EL (cell line): ENCODE measurements at places on chromosomes 16 and 17.

DNA sequence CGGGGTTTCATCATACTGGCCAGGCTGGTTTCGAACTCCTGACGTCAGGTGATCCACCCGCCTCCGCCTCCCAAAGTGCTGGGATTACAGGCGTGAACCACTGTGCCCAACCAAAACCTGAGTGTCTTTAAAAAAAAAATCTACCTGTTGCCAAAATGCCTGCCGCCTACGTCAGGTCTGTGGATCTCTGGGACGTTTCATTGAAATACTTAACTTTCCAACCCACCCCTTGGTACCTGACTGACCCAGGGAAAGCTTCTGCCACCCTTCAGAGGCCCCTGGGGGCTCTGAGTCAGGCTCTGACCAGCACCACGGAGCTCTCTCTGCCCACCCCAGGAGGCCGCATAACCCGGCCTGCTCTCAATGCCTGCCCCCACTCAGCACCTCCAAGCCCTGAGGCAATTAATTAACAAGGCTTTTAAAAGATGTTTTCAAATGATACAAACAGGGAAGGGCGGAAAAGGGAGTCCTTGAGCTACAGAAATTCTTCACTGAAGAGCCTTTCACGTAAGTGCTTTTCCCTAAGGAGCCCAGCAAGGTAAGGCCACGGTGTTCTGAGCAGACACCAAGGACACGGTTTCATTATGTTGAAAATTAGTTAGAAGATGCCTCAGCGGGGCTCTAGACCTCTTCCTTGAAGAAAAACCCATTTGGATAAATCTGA is 29.3 kb upstream of the GSG1L start:
- DNase-seq = peak; percentile 26

- DNase-seq = no peak
Observed at GRCh38 chr16:72937916-72938794, 109.8 kb downstream of the ZFHX3 start.

GRCh38 chr17:7020894-7021664 is 1.8 kb upstream of the BCL6B start:
- DNase-seq = no peak

DNA sequence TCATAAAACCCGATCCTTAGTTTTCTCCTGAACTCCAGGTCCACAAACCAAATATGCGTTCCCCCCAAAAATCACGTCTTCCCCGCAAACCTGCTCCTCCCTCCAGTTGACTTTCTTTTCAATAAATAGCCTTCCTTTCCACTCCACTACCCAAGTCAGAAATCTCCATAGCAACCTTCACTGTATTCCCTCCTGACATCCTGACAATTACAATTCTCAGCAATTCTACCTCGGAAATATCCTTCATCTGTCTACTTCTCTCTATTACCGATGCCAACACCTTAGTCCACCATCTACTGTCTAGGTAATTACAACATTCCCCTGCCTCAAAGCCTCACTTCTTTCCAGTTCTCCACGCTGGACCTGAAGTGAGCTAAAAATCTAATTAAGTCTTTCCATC is 50.7 kb downstream of the SMURF2 start:
- no peak for DNase-seq

DNA sequence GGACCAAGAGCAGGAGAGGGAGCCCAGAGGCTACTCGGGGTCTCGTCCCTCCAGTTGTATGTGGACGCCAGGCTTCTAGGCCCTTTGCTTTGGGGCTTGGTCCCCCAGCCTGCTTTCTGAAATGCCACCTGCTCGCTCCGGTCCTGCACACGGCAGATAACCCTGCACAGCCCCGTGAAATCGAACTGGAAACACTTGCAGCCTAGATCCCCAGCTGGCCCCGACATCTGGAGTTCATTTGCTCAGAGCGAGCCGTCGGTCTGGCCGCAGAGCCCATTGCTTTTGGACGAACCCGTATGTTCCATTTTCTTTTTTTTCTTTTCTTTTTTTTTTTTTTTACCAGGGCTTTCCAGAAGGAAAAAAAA is 22.9 kb downstream of the C1QTNF1 start:
- DNase-seq = no peak

GRCh38 chr17:56119191-56119590 is 34.1 kb upstream of the ANKFN1 start:
- DNase-seq = no peak

DNA sequence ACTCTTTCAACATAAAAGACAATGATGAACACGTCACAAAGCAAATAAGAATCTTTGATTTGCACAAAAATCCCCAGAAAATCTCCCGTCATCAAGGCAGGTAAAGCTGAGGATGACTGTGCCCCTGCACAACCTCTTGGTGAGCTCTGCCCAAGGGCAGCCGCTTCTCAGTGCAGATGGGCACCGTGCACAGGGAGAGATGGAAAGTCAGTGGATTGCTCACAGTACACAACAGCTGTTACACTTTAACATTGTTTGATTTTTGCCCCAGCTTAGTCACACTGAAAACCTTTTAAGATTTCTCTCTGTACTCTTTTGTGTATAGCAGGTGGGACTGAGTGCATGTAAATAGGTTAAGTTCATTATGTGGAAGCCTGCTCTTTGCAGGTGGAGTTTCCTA is 104.2 kb downstream of the CDK5R1 start:
- DNase-seq = no peak

DNA sequence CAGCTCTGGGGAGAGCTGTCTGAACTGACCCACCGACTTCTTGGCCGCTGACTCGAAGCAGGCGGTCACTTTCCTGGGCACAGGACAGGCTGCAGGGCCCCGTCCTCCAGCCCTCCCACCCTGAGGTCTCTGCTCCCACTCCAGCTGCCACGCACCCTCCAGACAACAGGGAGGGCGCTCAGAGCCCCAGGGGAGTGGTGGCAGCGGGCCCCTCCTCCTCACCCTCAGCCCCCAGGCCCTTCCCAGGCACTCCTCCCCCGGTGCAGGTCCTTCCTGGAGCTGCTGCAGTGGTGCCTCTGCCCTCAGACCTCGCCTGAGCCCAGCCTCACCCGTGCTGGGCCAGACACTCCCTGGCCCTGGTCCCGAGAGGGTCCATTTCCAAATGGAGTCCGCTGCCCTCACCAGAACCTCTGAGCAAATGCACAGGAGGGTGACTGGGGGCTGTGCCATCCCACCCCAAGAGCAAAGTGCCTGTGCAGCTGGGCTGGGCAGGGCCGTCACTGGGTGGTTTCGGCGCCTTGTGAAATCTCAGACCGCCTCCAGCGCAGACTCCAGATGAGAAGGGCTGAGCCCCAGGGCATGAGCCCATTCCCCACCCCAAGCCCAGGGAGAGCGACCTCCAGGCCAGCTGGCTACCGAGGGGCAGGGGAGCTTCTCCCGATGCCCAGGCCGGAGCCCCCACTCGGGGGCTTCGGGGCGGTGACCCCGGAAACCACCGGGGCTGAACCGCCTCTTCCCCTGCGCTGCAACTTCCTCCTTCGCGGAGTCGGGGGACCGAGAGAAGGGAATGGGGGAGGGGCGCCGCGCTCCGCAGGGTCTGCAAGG is 717 bp downstream of the CYBA start:
- DNase-seq = no peak

- DNase-seq = no peak
Observed at GRCh38 chr17:36545077-36545464, 352 bp downstream of the GGNBP2 start.

- DNase-seq = no peak
Observed at GRCh38 chr16:12781777-12782176, 21.9 kb downstream of the CPPED1 start.
